Testis (tissue), 5 donors: ENCODE measurements at places on chromosomes 6 and 20.

GRCh38 chr6:52724406-52725121, 38.7 kb downstream of the GSTA2 start:
- peak; percentile 88 for DNase-seq

- DNase-seq, result no peak
Measured at GRCh38 chr6:106051226-106051625, 34.9 kb upstream of the PRDM1 start.

DNA sequence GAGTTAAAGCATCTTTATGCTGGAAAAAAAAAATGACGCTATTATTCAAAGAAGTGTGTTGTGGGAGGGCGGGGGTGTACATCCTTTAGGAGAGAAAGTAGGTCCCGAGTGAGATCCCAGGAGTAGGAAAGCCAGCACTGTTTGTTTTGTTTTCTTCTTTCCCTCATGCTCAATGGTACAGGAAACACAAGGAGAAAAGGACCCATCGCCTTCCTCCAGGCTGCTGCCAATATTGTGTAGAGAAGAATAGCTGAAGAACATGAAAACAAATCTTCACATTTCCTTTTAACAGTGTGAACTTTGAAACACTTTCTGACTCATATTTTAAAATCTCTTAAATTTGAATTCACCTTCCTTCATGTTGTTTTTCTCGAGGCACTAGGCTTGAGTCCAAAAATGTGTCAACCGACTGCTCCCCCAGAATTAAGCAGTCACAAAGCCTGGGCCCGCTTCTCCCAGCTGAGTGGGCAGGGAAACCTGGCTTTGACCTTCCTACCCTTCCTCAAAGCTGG, 22.3 kb downstream of the PPP1R16B start:
- no peak for DNase-seq

DNA sequence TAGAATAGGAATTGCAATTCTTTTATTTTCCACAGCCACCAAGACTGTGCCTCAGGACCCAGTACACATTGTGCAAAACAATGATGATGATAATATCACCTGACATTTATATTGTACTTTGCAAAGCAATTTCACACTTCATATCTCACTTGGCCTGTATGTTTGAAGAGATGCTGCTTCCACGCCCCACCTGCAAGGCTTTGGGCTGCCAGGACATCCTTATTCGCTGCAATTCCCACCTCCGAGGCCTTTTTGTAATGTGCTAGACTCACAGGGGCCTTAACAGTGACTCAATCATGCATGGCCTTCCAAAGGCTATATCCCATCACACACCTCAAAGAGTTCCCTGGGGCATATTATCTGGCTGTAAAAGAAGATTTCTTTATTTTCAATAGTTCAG, 200.9 kb downstream of the MYLK4 start:
- DNase-seq, result no peak

GRCh38 chr6:56541030-56541600, 101.6 kb downstream of the DST start:
- DNase-seq, result no peak

GRCh38 chr6:63600136-63600535, 27.9 kb downstream of the LOC128125822 start:
- no peak for DNase-seq

GRCh38 chr6:115511771-115512170, 548.9 kb downstream of the FRK start:
- DNase-seq, result no peak

DNA sequence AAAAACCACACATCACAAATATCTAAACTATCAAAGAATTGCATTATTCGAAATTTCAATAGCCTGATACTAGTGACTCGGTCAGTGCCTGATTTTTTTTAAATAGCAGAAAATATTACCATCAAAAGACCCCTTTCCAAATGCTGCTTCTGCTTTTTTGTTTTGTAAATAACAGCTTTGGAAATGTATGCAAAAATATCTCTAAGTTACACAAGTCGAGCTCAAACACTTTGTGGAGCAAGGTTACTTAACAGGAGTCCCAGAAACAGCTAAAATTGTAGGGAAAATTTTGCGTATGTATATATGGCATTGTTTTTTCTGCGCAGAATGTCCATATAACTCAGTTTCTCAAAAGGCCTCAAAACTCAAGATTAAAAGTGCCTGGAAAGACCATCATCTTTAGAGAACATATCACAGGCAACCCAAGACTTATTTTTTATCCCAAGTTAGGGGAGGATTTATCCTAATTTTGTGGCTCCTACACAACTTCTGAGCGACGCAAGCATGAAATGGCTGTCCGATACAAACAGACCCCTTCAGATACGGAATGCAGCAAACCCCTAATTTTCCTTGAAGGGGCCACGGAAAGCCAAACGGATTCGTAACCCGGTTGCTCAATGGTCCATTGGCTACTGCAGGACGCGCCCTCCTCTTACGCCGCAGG, 1.3 kb downstream of the CEP85L start:
- no peak for DNase-seq

DNA sequence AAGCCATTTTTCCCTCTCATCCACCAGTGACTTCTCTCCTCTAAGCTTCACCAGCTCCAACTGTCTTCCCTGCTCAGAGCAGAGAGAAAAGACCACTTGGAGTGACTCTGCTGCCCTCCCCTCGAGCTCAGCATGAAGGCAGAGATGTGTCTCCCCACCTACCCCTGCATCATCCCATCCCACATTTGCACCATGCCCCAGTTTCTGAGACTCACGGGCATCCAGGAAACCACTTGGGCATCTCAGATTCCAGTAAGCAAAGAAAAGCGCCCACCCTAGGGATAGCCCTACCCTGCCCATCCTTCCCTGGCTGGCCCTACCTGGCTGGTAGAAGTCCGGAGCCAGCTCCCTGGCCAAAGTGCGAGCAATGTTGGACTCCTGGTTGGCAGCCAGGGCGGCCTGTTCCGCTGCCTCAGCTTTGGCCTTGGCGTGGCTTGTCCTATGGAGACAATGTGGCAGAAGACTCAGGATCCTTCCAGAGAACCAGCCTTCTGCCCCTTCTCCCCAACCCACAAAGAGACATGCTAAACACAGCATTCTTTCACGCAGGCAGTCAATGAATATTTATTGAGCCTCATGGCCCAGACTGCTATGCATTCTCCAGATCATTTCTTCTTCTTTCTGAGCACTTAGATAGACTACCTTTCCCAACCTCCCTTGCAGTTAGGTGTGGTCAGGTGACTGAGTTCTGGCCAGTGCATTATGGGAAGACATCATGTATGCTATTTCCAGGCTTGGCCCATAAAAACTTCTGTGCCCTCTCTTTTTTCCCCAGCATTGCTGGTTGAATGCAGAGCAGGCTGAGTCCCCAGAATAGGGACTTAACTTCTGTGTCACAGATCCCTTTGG, 68.6 kb downstream of the JPH2 start:
- no peak for DNase-seq

DNA sequence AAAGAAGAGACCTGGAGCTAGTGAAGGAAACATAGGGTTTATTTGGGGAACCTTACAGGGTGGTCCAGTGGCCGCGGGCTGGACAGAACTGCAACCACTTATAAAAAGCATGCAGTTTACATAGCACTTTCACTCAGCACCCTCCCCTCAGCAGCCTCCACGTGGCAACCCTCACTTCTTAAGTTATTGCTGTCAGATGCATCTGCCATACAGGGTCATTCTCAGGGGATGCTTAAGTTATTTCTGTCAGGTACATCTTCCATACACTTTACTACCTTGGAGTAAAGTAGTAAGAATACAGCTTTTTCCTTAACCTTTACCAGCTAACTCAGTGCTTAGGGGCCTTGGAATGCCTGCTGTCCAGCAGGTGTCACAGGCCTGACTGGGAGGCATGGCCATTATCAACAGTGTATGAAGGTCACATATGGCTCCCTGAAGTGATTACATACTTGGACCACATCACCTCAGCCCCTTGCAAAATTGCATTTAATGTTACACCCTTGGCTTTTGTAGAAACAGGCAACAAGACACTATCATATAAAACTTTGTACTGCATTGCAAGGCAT, 2.0 kb upstream of the NOL7 start:
- DNase-seq, result no peak

GRCh38 chr6:97820400-97820799, 537.4 kb upstream of the MMS22L start:
- no peak for DNase-seq

DNA sequence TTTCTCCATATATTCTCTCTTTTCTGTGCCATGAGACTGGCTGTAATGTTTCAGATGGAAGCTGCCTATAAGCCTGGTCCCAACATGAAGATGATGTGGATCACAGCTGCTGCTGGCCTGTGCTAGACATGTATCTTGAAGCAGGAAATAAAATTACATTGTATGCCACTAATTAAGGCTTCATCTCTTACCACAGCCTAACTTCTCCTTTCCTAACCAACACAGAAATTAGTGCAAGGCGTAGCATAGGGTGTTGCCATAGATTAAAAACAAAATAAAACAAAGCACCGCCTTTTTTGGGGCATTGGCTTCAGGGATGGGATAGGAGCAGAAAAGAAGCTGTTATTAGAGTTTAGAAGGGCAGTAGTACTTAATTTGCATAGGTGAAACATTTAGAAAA, 4.7 kb upstream of the SLC17A4 start:
- DNase-seq, result no peak

DNA sequence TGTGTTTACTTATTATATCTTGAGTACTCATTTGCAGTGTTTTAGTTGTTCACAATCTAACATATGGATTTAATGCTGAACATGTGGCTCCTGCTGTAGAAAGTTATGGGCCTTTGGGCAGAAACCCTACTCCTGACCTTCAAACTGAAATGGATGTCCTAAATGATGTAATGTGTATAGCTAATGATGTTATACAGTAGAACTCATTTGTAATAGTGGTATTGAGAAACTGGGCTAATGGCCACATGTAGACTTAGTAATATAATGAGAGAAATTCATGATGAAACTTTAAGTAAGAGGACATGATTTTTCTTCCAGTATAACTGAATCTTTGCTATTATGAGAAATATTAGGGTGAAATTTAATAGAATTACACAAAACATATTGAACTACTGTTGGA, 121.3 kb upstream of the PTPRK start:
- DNase-seq, result no peak

GRCh38 chr20:51457533-51457932, 85.0 kb downstream of the NFATC2 start:
- DNase-seq, result no peak

- DNase-seq, result no peak
Measured at GRCh38 chr20:48711044-48711428, 116.8 kb downstream of the PREX1 start.
